ENCODE measurements at places on chromosomes 2 and 18.

DNA sequence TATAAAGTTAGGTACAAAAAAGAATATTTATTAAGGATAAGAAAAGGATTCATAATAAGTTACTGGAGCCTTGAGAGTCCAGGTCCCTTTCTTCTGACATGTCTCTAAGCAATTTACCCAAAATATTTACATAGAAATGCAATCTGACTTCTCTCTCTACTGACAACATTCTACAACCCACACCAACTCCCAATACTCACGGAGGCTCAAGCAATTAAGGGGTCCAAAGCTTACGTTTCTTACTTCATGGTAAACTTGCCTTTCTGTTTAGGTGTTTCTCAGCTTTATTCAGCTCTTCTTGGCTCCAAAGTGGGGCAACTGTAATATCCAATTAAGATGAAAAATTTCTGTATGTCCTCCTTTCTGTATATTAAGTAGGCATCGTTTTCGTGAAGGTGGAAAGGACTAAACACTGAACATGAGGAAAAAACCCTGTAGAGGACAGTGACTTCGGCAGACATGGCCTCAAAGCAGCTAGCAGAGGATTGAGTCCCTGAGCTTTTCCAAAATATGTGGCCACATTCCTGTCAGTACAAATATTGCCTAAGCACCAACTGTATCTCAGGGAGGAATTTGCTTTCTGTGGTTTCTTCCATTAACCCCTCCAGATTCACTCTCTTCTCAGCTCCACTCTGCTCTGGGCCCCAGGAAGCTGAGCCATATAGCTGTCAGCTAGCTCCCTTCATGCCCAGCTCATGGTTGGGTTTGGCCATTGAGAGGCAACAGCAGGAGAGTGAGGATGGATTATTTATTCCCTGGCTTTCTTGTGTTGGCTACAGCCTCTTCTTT is 67.9 kb upstream of the GLS start:
- DNase-seq, result no peak

DNA sequence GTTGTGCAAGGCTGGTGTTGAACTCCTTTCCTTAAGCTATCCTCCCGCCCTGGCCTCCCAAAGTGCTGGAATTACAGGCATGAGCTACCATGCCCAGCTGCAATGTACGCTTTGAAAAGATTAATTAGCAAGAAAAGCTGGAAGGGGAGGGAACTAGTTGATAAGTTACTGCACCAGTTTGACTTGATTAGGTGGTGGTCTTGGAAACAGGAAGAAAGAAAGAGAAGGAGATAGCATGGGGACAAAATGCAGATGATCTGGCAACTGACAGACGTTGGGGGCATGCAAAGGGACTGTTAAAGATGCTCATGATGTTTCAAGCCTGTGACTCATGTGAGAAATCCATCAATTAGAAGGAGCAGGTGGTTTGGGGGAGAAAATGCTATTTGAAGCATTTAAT is 68.6 kb downstream of the PLEKHM3 start:
- DNase-seq, result no peak

GRCh38 chr2:196677404-196677803 is 37.9 kb downstream of the CCDC150 start:
- DNase-seq, result no peak

- DNase-seq, result no peak
Observed at GRCh38 chr2:152542337-152542994, 174.8 kb downstream of the PRPF40A start.

GRCh38 chr2:40371525-40372282 is 80.2 kb downstream of the SLC8A1 start:
- no peak for DNase-seq

- no peak for DNase-seq
Observed at GRCh38 chr2:15678346-15678745, 86.7 kb downstream of the DDX1 start.

GRCh38 chr18:50721006-50721405 is 98.8 kb downstream of the MRO start:
- no peak for DNase-seq

- no peak for DNase-seq
Observed at GRCh38 chr2:63497576-63497975, 90.7 kb downstream of the WDPCP start.

DNA sequence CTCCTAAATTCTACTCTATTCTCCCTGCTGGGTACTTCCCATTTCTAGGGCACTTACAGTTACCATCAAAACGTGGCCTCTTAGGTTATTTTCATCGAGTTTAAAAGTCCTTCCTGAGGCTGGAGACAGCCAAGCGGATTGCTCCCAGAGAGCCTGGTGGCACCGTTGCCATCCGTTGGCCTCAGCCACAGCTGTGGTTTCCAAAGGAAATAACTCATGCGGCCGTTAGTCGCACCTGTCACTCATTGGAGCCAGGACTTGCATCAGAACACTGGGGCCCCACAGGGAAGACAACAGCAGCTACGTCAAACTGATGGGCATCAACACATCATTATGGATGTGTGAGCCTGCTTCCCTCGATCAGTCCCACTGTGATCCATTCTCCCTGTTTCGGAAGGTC is 453.4 kb downstream of the BCL11A start:
- DNase-seq, result no peak

GRCh38 chr2:157785200-157785599 is 90.9 kb downstream of the ACVR1 start:
- no peak for DNase-seq

GRCh38 chr2:19900931-19901441 is 797 bp downstream of the TTC32 start:
- no peak for DNase-seq

GRCh38 chr2:240291337-240292034 is 144.0 kb upstream of the GPC1 start:
- no peak for DNase-seq

DNA sequence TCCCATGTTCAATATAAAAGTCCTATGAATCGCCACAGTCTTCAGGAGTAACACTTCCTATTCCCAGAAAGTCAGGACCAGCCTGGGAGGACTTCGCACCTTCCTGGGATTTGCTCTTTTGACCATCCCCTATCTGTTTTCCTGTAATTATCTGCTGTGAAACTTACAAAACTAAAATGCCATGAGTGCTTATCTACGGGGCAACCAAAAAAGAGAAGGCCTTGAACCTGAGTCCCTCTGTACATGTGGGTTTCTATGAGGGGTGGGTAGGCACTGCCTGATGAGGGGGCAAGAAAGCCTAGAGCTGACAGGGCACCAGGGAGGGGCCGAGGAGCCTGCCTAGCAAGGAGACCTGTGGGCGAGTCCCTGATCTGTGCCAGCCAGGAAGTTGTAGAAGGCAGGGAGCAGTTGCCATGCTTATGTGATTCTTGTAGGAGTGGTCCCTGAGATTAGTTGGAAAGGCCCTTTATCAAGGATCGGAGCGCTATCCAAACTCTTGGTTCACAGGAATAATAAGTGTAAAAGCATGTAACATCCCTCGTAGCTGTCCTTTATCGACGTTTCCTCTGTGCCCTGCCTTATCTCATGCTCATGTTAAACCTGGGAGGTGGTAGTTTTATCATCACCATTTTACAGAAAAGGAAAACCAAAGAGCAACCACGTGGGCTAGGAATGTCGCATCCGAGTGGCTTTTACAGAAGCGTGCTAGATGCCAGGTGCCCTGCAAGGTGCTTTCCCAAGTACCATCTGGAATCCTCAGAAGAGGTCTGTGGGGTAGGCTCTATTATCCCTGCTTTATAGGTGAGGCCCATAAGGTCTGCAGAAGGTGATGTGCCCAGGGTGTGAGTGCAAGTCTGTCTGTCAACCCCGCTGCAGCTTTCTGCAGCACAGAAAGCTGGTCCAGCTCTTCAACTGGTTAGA is 111.8 kb downstream of the B3GNT2 start:
- no peak for DNase-seq

All from natural killer cell (primary cell).